ENCODE measurements at places on chromosomes 2 and 18.

GRCh38 chr2:189467160-189467559 lies 25.9 kb downstream of the WDR75 start:
- DNase-seq = no peak

GRCh38 chr2:39093218-39093898 lies 27.5 kb downstream of the SOS1 start:
- DNase-seq = no peak

GRCh38 chr2:149058936-149059335 lies 20.4 kb downstream of the LYPD6B start:
- DNase-seq = no peak

DNA sequence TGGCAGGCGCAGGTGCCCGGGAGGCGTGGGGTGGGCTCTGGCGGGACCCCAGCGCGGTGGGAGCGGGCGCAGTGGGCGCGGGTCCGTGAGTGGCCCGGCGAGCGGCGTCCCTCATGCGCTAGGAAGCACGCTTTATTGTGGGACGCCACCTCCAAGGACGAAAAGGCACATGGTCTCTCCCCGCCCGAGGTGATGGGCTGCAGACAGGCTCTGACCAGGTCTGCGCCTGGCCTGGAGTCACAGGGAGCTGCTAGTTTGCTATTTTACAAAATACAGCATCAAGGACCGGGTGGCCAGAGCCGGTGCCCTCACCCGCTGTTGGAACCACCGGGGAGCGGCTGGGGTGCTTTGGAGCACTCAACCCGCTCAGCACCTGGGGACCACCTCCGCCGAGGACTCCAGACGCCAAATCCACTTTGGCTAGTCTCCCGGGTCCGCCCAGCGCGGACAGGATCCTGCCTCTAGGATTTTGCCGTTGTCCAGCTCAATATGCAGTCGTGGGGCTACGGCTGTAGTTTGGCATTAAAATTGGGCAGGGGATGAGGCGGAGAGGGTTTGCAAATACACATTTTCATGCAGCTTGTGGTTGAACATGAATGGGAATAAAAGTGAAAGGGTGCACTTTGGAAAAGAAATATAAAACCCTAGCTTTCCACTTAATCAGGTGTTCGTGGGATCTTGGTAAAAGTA lies 65.4 kb downstream of the LRRFIP1 start:
- no peak for DNase-seq

GRCh38 chr18:59783138-59783537 lies 85.9 kb upstream of the CCBE1 start:
- no peak for DNase-seq

DNA sequence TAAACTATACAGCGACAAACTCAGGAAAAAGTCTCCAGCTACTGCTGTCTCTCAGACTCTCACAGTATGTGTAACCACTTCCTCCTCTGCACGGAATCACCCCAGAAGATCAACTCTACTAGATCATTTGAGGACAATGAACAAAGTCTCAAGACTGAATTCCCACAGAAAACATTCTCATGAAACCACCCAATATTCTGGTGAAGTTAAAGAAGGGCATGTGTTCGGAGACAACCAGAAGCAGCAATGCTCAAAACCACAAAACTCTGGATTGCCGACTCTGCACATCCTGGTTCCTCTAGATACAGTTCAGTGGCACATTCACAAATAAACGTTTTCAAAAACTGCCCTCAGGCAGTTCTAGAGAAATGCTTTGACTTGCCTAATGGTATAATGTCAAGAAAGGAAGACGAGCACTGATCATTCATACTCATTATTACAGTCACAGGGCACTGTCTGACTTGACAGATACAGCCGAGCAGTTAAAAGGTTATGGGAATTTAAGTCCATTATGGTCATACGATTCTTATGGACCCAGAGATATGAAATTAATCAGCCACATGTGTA lies 91.9 kb upstream of the STK17B start:
- DNase-seq = no peak

DNA sequence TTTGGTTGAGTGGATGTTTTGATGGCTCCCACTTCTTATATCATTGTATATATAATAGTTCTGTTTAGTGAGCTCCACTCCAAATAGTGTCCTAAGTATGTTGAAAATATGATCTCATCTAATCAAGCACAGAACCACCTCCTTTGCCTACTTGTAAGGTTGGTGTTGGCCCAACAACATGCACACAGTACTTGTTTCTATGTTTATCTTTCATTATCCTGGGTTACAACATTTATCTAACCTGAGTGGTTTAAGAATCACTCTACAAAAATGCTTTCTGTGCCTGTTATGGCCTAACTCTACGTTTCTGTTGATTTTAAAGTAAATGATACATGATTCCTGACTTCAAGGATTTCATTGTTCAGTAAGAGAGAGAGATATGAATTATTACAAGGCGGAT lies 281.9 kb downstream of the FIGN start:
- DNase-seq = no peak

DNA sequence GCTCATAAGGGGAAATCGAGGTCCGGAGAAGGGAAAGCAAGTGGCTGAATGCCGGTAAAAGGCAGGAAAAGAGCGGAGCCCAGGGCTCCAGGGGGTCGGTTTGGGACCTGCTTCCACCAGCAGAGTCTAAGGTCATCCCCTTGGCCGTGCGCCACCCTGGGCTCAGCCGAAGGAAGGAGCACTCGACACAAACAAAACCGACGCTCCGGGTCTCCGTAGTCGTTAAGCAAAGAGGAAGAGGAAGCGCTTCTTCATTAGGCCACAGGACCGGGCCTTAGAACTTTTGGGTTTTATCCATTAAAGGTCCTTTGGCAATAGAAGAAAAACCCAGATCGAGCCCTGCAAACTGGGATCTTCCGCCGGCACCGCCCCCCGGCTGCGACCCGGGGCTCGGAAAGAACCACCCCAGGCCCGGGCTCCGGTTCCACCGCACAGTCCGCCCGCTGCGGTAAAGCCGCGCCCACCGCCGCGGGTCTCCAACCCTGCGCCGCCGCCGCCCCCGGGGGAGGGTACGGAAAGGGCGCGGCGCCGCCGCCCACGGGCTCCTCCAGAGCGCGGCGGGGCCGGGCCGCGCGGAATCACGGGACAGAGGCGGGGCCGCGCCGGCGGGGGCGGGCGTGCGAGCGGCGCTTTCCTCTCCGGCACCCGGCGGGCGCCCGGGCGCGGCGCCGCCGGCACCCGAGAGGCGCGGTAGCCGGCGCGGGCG lies at the start of gene TTL:
TSS of gene TTL (plus strand) at position 629 of the 706 bp plus-strand sequence. CDS start 189 bp downstream, outside the sequence.
- peak; percentile 71 for DNase-seq

DNA sequence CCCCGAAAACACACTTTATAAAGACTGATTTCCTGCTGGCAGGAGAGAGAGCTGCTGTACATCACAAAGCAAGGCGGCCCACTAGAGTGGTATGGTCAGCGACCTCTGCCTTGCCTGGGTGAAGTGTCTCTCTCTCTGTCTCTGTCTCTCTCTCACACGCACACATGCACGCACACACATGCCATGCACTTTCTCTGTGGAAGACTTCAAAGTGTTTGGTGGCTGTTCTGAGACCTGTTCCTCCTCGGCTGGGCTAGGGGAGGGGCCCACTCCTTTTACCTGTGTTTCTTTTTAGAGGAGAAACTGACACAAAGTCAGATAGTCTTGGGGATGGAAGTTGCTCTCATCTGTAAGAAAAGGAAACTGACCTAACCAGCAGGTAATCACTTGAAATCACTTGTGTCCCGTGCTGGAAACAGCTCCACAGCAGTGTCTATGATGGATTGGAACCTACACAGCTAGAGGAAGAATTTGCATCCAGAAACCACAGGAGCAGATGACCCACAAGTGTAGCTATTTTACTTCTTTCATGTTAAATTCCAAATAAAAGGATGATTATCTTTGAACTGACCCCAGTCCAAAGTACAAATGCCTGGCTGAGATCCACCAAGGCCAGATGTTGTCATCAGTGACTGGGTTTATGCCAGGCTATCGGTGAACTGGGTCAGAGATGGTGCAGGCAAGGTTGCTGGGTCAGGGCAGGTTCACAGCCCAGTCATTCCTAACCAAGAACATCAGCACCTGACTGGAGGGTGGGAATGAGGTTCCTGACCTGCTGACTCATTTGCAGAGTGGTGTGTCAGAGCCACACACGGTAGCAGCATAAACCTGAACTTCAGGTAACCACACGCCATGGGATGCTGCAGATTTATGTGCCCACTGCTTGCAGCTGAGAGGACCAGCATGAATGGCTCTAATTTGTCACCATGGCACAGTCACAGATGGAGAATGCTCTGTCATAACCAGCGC lies 63.0 kb downstream of the NPAS2 start:
- no peak for DNase-seq

GRCh38 chr2:163479599-163479998 lies 256.2 kb downstream of the FIGN start:
- no peak for DNase-seq

GRCh38 chr2:151111599-151112278 lies 149.9 kb downstream of the RBM43 start:
- DNase-seq = no peak

GRCh38 chr2:168853471-168853870 lies 36.8 kb downstream of the SPC25 start:
- no peak for DNase-seq

GRCh38 chr2:64966017-64966416 lies 23.2 kb upstream of the SLC1A4 start:
- DNase-seq = no peak

GRCh38 chr2:68023904-68024303 lies 38.9 kb downstream of the C1D start:
- no peak for DNase-seq

- no peak for DNase-seq
Observed at GRCh38 chr2:121345887-121346286, 60.9 kb upstream of the TFCP2L1 start.

GRCh38 chr18:38887671-38888020 lies 1322.0 kb upstream of the CELF4 start:
- DNase-seq = no peak

DNA sequence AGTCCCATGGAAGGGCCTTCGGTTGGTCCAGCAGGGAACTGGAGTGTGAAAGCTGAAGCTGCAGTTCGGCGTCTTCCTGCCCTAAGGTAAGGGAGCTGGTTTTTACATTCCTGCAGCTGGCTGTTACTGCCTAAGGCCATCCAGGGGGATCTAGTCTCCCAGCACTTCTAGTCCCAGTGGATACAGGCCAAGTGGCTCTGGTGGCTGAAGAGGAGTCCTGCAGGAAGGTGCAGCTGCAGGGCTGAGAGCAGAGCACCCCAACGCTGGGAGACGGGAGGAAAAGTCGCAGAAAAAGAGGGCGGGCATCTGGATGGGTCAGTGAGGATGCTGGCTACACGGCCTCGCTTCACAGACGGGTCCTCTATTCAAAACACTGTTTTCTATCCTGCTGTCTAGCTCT lies 225.0 kb upstream of the HS6ST1 start:
- no peak for DNase-seq

DNA sequence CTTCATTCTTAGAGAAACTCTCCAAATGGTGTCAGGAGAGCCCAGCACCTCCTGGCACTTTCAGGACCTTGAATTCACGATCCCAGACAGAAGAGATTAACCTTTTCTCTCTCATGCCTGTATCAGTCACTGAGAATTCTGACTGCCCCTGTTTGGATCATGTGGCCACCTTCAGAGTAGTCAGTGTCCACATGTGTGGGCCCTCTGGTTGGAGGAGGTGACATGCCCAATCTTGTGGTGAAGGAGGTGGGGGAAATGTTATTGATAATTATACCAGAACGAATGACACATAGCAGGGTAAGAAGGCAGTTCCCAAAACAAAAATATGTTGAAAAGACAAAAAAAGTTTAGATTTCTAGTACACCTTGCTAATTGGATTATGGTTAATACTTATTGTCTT lies 31.7 kb downstream of the UBXN4 start:
- no peak for DNase-seq

GRCh38 chr2:144671695-144672455 lies 152.0 kb upstream of the ZEB2 start:
- DNase-seq = no peak

DNA sequence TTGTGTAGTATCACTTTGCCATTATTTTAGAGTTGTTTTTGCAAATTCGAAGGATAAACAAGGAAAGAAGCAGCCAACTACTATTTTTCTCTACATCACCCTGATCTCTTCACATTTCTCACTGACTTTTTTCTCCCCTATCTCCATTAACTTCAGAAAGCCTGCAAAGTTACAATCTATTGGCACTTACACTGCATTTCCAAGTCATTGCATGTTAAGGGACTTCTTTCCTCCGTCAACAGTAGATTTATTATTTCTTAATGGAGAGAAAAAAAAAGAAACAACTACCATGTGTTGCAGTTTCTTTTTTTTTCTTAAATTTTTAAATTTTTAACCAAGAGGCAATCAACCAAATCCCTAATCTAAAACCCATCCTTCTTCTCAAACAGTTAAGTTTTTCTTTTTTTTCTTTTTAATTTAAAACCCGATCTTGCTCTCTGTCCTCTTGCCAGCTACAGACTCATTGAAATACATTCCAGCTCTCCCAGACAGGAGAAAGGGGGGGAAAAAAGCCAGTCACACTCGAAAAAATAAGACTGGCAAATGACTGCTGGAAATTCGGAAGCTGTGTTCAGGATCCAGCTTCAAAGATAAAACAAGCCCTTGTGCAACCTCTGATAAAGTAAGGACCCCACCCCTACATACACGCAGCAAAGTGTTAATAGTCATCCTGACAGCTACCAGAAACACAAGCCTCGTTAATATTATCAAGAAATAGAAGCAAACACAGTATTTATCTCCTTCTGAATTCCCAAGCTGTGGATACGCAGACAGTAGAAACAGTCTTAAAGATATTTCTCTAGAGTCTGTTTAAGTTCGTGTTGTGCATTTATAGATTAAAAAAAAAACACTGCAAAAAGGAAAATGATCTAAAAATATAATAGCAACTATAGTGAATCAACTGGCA lies 1.3 kb downstream of the LRRTM4 start:
- no peak for DNase-seq
